Astrocyte (in vitro differentiated cells and primary cell): ENCODE measurements at places on chromosomes 3 and 15.

DNA sequence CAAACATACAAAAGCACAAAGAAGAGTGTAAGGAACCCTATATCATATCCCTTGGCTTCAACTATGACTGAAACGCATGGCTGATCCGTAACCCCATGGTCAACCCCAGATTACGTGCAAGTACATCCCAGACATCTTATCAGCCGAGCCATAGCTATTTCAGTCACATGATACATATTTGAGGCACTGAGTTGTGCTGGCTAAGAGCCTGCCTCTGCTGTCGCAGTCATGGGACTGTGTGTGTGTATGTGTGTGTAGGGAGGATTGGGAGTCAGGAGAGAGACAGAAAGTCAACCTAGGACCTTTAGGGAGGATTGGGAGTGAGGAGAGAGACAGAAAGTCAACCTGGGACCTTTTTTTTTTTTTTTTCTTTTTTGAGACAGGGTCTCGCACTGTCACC lies 8.4 kb downstream of the ST6GAL1 start:
- DNase-seq = peak; percentile 74

GRCh38 chr15:73800662-73801345 lies 47.7 kb upstream of the INSYN1 start:
- DNase-seq = peak; percentile 93

- DNase-seq = peak; percentile 95
Observed at GRCh38 chr3:114380233-114380651, 86.4 kb downstream of the TIGIT start.

GRCh38 chr3:32239307-32240158 lies 1.1 kb downstream of the CMTM8 start:
- DNase-seq = no peak

- DNase-seq = no peak
Observed at GRCh38 chr15:68733666-68734065, 87.0 kb downstream of the ANP32A start.

DNA sequence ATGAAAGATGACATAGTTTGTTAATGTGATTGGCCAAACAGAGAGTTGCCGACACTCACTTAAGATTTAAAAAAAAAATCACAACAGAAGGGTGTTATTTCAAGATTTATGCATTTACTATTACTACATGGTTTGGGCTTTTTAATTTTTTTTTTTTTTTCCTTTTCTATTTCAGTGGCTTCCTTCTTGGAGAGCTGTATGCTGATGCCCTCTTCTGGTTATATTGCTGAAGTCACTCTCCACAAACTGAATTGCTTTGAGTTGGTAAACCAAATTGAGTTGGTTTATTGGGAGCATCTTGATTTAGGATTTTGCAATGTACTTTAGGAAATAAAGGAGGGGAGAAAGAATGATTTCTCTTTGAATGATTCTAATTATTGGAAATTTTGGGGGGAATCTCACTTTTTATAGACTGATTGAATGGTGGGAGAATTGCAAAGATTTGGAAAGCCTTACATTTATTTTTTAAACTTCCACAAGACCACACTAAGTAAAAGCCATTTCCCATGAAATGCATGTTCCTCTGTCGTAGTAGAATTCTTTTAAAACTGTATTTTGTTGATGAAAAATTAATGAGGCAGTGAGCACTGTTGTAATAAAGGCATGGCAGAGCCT lies 186.6 kb upstream of the FEZF2 start:
- no peak for DNase-seq

DNA sequence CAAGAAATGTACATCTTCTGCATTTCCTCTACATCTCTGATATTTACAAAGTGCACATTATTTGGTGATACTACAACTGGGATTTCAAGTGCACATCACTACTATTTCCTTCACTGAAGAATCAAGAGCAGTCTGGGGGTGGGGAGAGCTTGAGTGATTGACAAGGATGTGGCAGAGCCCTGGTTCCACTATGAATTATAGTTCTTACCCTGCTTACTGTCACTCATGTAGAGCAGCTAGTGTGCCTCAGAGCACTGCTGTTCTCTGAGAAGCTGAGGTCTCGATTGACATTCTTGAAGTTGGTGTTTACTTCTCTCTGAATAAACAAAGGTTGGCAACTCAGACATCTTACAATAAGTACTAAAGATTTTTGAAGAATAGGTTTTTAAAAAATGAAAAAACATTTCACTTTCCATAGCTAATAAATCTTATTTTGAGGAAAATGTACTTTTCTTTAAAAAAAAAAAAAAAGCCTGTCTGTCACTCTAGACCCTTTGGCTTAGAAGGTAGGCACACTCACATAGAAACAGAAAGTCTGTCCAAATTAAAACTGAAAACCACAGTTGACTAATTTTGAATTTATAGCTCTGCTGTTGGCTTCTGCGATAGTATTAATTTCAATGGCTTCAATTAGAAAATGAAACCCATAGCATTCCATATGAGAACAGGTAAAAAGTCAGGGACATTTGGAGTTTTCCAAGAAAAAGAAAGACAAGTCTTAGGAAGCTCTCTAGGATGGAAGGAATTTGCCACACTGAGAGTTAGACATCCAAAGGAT lies 5.6 kb downstream of the GREM1 start:
- no peak for DNase-seq

GRCh38 chr15:92714077-92714476 lies 58.5 kb upstream of the FAM174B start:
- DNase-seq = peak; percentile 47

DNA sequence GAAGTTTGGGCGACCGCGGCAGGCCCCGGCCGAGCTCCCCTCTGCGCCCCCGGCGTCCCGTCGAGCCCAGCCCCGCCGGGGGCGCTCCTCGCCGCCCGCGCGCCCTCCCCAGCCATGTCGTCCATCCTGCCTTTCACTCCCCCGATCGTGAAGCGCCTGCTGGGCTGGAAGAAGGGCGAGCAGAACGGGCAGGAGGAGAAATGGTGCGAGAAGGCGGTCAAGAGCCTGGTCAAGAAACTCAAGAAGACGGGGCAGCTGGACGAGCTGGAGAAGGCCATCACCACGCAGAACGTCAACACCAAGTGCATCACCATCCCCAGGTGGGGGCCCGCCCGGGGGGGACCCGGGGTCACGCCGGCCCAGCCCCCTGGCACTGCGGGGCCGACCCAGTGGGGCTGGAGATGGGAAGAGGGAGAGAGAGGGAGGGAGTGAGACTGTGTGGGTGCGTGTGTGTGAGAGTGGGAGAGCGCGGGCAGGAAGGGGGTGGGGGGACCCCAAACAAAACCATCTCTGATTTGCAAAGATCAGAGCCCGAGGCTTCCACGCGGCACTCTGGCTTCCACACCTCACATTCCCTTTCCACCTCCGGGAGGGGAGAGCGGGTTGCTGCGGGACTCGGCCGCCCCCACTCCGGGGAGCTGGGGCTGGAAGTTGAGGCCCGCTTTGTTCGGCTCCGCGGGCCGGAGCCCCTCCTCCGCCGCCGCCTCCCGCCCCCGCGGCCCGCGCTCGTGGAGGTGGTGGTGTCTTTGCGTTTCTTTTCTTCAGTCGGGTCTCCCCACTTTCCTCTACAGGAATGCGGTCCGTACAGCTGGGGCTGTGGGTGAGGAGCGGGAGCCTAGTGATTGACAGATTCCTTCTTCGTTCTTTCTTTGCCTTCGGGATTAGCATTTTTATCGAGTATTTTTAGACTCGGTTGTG lies 898 bp downstream of the SMAD3 start:
- DNase-seq = no peak

DNA sequence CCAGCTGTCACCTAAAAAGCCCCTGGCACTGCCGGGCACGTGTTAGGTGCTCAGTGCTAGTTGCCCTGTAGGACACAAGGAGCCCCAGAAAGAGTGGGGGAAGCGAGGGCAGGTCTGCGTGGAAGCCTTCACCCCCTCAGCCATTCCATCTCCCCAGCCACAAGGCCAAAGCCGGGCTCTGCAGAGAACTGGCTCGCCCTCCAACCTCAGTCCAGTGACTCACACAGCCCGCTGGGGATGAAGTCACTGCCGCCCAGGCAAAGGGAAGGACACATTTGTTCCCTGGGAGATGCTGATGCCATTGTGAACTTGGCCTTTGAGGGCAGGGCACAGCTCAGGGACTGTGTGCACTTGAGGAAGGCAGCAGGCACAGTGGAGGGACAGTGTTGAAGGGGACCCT lies 48.1 kb downstream of the IQSEC1 start:
- peak; percentile 64 for DNase-seq

- no peak for DNase-seq
Observed at GRCh38 chr3:39783680-39784079, 25.7 kb upstream of the MYRIP start.

DNA sequence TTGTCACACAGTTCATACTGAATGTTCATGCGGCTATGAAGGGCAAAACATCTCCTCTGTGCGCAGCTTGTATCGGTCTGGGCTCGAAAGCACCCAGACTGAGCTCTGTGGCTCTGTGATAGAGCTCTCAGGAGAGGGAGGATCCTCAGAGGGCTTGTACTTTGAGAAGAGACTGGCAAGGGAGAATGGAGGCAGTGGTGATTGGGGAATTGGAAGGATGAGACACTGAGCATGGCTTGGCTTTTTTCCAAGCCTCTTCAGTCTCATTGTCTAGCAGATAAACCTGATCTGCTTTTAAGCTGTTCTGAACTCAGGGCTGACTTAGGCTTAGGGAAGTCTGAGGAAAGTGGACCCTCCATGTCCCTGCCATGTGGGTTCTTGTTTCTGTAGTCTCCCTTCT lies 43.0 kb downstream of the RAD54L2 start:
- no peak for DNase-seq

GRCh38 chr15:40424483-40425115 lies 16.2 kb upstream of the BAHD1 start:
- no peak for DNase-seq

- DNase-seq = no peak
Observed at GRCh38 chr3:138629526-138629925, 21.0 kb downstream of the FAIM start.

DNA sequence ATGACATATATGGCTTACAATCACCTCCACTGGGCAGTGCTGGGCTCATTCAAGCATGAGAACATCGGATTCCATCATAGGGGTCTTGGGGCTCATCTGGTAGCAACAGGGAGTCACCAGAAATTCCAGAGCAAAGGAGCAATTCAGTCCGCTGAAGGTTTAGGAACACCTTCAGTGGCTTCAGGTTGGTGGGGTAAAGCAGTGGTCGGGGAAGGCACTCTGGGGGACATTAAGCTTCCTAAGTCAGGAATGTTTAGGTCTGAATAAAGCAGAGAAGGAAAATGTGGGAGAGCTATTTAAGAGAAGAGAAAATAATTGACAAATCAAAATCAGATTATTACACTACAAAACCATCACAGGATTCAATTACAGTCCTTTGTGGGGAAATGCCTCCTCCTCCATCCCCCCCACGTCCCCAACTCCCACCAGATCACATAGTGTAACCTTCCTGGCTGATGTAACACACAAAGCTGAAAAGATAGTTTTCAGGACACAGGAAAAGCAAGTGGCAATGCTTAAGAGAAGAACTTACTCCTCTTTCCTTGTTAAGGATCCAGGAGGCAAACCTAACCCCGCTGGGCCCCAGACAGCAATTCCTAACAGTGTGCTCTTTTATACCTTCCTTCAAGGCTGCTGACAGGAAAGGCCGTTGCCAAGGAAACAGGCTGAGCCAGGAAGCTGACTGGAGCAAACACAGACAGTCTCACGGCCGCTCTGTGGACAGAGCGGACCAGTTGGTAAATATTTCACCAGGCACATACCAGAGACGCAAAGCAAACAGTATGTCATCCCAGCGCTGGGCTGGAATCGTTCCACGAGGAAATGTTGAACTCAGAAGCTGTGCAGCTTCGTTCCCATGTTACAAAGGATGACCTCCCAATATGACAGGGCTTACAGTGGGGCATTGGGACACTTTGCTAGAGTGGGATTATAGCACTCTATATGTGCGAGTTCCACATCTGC lies 57.5 kb upstream of the LMCD1 start:
- peak; percentile 99 for DNase-seq

DNA sequence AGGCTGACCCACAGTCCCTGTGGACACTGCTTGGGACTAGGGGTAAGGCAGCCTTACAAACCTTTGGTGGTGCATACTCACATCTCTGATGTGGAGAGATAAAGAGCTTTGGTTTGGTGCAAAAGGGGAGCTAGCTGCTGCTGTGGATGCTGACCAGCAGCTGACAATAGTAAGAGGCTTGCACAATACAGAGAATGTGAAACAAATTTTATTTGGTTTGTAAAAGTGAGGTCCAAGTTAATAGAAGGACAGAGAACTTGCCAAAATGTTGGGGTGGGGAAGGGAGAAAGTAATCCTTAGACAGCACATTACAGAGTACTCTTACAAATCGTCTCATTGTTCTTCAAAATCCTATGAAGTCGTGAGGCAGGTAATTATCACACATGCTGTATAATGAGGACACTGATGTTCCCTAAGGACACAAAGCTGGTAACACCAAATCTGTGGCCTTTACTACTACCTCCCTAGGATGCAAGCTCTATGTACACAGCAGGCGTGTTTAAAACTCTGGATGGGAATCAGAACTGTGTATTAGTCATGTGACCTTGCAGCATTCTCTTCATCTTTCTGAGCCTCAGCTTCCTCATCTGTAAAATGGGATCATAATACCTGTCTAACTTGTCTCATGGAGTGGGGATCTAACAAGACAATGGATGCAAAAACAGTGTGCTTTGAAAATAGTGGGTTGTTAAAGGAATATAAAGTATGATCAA lies 21.6 kb downstream of the ARHGAP31 start:
- DNase-seq = no peak

DNA sequence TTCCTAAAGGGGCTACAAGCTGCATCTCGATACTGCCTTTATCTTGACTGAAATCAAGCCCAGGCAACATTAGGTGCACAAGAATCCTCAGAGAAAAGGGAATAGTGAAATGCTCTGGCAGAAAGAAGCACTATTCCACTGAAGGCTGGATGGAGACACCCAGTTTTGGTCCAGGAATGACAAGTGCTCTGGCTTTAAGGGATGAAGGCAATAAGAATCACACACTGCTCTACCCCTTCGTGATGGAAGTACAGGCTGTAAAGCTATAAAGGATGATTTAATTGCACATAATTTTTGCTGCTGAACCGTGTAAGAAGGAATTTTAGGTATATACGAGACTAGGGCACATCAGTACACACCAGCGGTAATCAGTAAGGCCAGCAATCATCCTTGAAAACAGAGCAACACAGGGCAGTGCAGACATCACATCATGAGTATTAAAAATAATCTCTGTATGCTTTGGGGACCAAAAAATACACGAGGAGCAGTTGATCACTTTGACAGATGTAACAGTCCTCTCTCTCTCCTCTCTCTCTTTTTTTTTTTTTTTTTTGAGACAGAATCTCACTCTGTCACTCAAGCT lies 414.6 kb upstream of the TBL1XR1 start:
- DNase-seq = no peak

DNA sequence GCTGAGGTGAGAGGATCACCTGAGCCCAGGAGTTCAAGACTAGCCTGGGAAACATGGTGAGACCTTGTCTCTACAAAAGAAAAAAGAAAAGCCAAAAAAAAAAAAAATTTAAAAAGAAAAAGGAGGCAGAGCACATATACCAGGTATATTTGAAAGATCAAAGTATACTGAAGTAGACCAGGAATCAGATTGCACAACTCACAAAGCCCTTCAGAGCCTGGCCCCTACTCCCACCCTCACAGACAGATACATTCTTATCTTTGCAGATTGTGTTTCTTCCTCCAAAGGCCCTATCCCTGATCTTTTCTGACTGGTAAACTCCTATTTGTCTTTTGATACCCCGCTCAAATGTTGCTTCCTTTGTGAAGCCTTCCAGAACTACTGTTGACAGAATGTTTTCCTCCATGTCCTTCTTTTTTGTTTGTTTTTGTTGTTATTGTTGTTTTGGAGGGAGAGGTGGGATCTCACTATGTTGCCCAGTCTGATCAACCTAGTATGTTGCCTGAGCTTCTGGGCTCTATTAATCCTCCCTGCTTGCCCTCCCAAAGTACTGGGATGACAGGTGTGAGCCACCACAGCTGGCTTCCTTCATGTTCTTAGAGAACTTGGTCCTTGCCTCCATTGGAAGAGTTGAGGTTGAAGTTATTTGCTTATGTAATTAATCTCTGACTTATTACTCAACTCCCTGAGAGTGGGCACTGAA lies 9.8 kb upstream of the ITGB5 start:
- no peak for DNase-seq
